Brain pericyte (primary cell): ENCODE measurements at places on chromosomes 12 and 14.
A peak's percentile ranks its signal among the peaks of the same experiment; 100 is the strongest.

DNA sequence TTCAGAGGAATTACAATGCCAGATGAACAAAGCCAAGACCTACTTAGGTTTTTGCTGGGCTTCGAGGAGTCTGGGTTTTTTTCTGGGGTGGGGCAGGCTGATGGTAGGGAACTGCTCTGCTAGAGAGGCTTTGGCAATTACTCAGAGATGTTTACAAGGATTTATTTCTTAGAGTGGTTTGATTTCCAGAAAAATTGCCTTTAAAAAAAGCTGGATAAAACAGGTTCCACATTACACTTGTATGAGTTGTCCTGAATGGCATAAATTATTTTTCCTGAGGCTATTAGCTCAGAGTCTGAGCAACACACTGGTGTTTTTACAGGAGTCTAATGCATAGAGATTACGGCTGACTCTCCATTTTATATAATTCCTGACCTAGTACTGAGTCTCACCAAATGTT lies 118.5 kb upstream of the FRMD6 start:
- DNase-seq: no peak

DNA sequence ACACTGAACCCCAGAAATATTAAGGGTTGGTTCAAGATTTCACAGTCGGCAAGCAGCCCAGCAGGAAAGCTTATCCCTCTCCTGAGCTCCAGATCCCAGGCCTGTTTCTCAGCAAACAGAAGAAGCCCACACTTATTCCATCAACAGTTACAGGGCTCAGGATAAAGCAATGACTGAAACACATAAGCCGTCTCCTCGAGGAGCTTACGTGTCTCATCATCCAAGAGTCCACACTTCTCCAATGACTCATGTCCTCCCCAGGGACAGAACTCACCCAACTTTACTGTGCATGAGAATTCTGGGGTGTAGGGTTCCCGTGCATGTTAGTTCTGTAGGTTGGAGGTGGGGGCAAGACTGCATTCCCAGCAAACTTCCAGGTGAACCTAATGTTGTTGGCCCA lies 31.2 kb downstream of the GSC start:
- DNase-seq: no peak

- no peak for DNase-seq
These were observed 161.2 kb downstream of the RERGL start for GRCh38 chr12:17928708-17929366.

- DNase-seq: no peak
These were observed 22.6 kb downstream of the FRS2 start for GRCh38 chr12:69492739-69493138.

- DNase-seq: no peak
These were observed 46.3 kb downstream of the PPP2R5E start for GRCh38 chr14:63496837-63497400.

DNA sequence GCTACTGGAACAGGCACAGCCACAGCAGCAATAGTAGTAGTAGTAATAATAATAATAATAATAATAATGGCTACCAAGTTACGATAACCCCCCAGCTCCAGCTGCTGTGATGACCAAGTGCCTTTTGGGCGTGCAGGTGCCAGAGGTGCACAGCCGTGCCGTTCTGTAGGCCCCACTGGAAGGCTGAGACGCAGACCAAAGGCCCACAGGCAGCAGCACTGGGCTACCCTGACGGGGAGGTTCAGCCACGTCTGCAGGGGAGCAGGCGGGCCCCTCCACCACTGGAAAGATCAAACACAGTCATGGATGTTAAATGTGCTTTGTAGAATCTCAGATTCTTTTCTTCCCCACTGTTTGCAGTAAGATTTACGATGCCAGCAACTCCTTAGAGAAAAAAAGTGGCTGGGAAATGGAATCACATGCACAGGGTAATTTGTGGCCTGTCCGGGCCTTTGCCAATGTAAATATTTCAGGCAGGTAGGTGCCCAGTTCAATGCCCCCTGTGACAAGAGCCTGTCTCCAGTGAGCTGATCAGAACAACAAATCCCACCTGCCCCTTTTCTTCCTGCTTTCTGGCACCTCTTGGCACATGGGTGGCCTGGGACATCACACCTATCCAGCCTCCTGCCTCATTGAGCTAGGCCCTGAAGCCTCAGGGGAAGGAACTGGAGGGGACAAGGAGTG lies 32.6 kb downstream of the CCDC85C start:
- no peak for DNase-seq

DNA sequence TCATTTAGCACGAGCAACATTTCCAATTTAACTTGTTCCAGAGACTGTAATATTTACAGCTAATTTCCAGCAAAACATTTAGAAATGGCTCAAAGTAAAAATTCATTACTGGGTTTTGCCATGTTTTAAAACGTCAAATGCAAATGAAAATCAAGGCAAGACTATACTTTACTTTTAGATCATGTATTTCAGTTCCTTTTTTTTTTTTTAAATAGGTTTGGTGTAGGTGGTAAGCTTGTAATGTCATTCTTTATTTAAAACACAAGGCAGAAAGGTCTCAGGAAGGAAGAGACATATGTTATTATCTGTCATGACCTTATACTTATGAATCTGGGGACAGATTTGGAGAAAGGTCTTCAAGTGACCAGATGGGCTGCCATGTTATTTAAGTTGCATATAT lies 54.1 kb downstream of the GRIP1 start:
- no peak for DNase-seq

- DNase-seq: no peak
These were observed 4.8 kb upstream of the HVCN1 start for GRCh38 chr12:110693731-110694130.

- no peak for DNase-seq
These were observed 17.7 kb upstream of the CALM1 start for GRCh38 chr14:90379106-90379505.

DNA sequence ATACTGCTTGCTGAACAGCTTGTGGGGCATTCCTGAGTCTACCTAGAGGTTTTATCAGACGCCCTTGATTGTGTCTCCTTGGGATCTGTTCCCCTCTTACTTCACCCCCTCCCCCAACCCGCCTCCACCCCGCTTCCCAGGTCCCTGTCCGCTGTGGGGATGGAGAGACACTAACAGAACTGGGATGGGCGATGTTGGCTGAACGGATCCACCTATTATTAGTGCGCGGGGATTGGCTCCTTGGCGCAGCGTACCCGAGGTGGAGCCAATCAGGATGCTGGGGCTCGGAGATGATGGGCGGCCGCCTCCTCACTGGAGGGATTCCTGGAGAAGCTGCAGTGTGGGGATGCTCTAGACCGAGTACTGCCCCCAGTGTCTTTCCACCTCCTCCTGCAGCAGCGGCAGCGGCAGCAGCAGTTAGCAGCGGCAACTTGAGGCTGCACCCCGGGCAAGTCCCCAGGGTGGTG lies at the start of gene SYT1:
TSS of gene SYT1 (plus strand) at position 372 of the 467 bp plus-strand sequence.
- peak; percentile 72 for DNase-seq

GRCh38 chr12:3559601-3560294 lies 68.7 kb downstream of the PRMT8 start:
- no peak for DNase-seq

DNA sequence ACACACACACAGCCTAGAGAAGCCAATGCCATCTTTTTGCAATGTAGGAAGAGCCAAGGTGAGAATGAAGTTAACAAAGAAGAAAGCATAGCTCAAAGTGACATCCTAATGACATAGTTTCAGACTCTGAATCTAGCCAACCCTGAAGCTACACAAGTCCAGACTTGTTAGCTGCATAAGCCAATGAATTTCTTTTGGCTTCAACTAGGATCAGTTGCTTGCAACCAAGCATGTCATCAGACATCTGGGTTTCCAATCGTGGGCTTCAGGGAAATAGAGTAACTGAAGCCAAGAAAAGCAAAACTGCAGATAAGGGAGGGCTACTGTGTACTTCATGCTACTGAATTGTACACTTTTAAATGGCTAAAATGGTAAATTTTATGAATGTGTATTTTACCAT lies 4.4 kb upstream of the GPHN start:
- no peak for DNase-seq

DNA sequence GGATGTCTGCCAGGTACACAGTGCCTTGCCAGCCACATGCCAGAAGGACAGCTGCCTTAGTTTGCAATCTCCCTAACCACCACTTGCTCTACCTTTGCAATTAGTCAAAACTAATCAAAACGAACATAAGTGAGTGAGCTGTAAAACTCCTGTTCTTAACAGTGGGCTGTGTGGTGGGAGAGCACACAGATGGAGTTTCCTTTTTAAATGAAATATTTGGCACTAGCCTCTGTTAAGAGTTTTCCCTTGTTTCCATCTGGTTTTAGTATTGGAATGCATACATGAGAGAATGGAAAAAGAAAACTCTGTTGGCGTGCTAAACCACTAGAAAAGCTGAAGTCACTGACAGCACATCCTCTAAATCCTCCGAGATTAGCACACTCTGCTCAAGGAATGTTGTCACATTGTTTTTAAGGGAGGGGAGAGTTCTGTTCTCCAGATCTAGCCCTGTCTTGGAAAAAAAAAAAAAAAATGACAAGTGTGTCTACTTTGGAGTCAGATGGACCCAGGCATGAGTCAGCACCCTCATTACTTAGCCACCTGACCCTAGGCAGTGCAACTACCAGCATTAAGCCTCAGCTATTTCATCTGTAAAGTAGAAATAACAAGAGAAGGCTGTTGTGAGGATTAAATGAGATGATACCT lies 83.9 kb downstream of the STXBP6 start:
- DNase-seq: no peak

DNA sequence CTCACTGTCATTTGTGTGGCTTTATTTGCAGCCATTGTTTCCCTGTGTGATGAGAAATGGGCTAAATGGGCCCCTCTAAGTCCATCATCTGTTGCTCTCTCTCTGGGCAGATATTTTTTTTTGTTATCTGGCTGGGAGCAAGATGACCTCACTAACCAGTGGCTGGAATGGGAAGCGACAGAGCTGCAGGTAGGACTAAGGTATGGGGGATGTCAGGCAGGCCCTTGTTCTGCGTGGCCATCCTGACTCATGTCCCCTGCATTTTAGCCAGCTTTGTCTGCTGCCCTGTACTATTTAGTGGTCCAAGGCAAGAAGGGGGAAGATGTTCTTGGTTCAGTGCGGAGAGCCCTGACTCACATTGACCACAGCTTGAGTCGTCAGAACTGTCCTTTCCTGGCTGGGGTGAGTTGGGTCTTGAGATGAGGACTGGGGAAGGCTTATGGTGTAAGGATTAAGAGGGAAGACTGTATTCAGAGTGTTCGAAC lies 1.3 kb downstream of the MARS1 start:
- no peak for DNase-seq

DNA sequence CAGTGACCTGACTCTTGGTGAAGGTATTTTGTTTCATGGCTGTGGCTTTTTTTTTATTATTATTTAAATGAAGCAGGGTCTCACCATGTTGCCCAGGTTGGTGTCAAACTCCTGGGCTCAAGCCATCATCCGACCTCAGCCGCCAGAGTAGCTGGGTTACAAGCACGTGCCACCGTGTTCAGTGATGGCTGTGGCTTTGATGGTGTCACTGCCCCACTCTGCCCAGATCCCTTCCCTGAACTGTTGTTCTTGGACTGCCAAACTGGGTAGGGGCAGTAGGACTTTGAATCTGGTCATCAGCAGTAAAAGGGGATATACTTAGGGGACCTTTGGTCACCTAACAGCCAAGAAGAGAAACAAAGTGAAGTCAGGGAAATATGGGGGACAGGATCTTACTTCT lies 19.4 kb downstream of the B4GALNT3 start:
- no peak for DNase-seq

DNA sequence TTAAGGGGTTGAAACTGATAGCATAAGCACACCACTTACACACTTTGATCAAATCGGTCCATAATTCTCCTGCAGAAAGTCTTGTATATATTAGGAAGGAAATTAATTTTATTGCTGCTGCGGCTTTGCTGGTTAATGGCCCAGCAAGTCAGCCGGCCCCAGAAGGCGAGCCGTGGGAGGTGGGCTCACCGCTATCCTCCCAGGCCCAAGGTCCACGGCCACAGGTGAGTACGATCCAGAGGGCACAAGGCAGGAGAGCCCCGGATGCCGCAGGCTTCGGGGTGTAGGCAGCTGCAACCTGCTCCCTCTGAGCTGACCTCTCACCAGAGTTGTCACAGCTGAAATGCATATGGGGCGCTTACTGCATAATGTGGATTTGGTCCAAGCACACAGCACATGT lies 165.7 kb downstream of the TBX5 start:
- DNase-seq: no peak

DNA sequence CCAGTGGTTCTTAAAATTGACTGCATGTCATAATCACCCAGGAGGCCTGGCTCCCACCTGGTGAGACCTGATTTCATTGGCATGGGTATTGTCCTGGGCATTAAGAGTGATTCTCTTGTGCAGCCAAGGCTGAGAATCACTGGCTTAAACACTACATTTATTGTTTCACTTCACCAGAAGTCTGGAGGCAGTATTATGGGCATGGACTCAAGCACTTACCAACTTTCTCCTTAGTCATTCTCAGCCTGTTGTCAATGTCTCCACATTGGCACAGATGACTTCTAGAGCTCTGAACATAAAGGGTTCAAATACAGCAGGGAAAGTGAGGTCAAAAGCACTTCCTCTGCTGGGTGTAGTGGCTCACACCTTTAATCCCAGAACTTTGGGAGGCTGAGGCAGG lies 25.6 kb upstream of the GCH1 start:
- no peak for DNase-seq

- no peak for DNase-seq
These were observed 267.2 kb upstream of the DIO3 start for GRCh38 chr14:101294136-101294535.

- DNase-seq: no peak
These were observed 5.5 kb upstream of the HOXC9 start for GRCh38 chr12:53994264-53995001.

GRCh38 chr14:49306152-49306751 lies 279.9 kb downstream of the RPS29 start:
- DNase-seq: no peak

DNA sequence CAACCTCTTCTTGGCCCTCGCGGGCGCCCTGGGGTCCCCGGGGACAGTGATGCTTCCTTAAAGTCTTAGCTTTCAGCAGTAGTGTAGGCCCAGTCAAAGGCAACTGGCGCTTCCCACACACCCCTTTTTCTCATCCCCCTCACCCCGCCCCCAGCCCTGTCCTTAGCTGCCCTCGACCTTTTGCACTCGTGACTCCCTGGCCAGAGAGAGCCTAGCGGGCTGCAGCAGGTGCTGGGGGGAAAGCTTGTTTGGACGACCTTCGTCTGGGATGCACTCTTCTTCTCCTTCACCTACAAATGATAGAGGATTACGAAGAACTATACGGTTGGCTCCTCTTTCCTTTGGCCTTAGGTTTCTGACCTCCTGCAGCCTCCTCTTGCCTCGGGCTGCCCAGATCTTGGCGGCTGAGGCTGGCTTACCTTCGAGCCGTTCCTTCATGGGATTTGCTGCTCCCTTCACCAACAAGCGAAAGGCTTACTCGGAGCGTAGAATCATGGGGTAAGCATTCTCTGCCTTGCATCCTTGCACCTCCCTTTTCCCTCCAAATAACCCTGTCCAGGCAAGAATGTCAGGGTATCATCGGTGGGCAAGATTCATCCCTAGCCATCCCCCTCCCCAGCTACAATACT lies 815 bp downstream of the COQ10A start:
- no peak for DNase-seq
